ENCODE measurements at places on chromosomes 11 and 22.

DNA sequence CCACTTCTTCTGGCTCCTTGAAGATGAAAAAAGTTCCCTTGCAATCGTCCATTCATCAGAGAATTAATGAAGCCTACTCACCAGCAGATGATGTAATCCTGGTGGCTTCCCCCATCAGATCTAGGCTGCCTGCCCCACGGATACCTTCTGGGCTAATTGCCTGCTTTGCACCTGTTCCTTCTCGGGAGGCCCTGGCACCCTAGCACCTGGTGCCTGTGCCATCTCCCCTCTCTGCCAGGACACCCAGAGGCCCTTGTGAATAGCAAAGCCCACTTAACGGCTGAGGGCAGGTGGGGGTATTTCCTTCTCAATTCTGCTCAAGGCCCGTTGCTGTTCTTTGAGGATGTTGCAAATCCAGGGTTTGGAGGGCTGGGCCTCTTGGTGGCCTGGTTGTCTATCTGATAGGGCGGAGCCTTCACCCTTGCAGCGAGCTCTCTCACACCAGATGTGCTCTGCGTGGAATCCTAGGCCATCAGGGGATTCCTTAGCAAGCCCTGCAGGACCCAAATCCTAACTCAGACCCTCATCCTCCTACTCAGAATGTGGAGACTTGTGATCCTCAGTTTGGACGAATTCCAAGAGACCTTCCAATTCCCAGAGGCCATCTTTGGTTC, at the start of gene LMO2:
LMO2 (minus strand) TSS at position 363 of the 614 bp plus-strand sequence. CDS start 22,360 bp downstream, outside the sequence.
- DNase-seq = no peak

DNA sequence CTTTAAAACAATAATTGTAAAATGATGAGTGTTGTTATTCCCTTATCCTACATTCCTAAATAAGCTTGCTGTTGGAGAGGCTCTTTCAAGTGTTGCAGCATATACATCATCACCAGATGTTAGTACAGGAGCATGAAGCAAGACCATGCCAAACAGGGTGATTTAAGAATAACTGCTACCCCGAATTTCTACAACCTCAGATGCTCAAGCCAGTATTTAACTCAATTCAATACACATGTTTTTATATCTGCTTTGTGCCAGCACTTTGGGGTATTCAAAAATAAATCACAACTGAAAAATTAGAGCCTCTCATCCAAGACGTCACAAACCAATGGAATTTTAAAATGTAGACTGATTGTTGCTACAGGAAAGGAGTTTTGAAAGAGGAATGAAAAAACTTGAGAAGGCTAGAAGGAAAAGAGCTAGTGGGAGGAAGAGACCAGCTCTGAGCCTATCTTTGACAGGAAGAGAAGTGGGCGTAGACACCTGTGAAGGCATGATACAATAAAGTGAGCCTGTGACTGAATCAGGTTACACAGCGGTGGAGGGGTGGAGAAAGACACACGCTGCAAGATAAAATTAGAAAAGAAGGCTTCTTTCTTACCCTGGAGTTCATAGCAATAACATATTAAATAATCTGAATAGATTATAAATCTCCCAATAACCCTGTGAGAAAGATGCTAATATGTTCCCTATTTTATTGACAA, 95.8 kb downstream of the DLG2 start:
- no peak for DNase-seq

- no peak for DNase-seq
Measured at GRCh38 chr22:33723915-33724314, 196.4 kb downstream of the LARGE1 start.

DNA sequence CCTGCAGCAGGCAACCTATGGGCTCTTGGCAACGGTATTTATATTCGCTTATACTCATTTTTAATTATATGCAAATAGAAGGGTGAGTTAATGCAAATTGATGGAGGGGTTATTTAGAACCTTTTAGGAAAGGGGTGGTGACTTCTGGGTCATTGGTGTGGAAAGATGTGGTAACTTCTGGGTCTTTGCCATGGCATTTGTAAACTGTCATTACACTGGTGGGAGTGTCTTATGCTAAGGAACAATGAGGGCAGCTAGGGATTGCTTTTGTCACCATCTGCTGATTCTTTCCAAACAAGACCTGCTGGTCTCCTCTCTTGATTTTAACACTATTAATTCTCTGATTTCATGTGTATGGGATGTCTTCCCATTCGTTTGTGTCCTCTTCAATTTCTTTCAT, 11.7 kb upstream of the KAT5 start:
- DNase-seq = no peak

DNA sequence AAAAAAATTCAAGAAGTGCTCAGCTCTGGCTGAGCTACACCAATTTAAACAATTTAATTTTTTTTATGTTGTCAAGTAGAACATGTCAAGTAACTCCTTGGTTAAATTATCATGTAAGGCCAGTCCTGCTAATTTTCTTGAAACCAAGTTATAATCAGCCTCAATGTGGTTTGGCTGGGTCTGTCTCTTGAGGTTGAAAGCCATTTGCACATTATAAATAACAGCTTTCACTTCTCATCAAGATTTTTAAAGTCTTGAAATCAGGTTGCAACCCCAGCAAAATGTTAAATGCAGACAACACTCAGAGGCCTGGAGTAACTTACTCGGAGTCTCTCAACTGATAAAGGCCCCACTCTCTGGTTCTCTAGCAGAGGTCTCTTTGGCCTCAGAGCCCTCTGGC, 324.4 kb downstream of the BRD1 start:
- DNase-seq = no peak

GRCh38 chr11:48248902-48249301, 4.0 kb downstream of the OR4X2 start:
- no peak for DNase-seq

DNA sequence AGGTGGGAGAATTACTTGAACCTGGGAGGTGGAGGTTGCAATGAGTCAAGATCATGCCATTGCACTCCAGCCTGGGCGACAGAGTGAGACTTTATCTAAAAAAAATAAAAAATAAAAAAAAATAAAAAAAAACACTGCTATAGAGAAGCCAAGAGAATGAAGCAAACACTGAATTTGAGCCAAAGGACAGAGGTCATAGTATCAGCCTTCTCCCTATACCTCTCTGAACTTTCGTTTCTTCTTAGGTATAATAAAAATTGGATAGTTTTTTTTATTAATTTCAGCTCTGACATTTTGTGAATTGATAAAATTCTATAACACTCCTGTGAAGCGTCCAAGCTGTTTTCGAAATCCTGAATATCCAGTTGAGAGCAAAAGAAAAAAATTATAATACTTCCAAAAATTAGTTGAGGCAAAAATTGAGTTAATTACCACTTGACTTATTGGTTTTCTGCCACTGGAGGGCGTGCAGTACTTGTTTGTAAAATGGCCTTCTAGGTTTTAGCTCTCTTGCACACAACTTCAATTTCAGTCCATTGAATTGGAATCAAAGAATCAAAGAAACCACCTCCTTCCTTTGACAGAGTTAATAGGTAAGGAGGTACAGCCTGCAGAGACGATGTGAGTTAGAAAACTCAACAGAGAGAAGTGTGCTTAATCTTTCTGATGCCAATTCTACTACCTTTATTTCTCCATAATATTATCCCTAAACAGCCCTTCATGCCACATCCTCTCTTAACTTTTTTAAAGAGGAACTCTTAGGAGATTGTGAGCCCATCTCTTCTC, 143.2 kb downstream of the BBOX1 start:
- peak; percentile 90 for DNase-seq
